Cortex of kidney (tissue), 1 donor: ENCODE measurements at places on chromosomes 1 and 21.

- DNase-seq, result no peak
Observed at GRCh38 chr1:28074892-28075511, 13.4 kb downstream of the EYA3 start.

DNA sequence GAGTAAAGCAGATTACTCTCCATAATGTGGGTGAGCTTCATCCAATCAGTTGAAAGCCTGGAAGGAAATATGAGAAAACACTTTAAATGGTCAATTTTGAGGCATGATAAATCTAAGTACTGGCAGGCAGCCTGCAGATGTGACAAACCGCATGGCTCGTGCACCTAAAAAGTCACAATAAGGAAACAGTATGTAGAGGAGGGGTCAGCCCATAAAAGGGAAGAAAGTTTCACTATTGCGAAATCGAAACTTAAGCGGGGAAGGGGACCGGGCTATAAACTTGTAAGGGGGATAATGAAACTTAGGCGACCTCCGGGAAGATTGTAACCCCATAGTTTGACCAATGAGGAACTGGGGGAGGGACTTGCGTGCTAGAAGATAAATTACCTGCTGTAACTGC lies 109.8 kb downstream of the PLPPR4 start:
- DNase-seq, result no peak

DNA sequence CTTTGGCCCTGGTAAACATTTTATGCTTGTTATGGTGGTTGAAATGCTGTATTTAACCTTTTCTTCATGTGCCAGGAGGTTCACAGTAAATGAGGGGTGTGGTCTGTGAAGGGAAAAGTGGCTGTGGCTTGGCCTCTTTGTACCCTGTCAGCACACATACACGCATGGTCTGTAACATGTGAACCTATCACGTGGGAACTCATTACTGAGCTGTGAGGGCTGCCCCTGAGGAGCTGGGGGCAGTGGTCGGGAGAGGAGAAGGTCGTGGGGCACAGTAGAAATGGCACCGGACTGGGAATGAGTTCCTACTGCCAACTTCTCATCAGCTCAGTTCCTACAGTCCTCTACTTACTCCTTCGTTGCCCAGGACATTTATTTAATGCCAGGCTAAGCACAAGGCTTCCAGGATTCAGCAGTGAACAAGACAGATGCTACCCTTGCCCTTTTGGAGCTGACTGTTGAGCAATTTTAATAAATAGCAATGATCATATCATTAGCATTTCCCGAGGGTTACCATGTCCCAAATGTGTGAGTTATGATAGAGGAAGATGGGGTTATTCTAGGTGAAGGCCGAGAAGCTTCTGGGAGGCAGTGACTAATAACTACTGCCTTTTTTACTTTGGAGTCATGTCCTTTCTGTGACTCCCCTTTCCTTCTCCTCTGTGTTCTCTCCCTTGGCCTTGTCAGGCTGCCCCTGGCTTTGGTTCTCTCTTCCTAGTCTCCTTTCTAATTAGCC lies 38.8 kb downstream of the DDR2 start:
- DNase-seq, result no peak

DNA sequence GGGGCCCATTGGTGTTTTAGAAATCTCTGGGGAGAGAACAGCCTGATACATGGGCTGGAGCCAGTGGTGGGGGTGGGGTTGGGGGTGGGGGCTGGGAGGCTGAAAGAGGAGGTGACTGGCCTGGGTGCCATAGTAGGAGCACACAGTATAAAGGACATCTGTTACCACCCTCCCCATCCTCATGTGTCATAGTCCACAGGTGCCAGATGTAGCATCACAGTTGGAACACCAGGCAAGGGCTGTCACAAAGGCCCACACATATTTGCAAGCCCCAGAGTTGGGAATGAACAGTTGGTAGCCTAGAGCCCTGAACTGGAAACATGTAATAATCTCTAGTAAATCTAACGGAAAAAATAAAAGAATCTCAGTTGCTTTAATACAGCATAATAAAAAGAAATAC lies 55.1 kb upstream of the CR2 start:
- no peak for DNase-seq

- DNase-seq, result no peak
Observed at GRCh38 chr1:200128081-200128480, 100.6 kb downstream of the NR5A2 start.

GRCh38 chr21:18138507-18138906 lies 106.1 kb upstream of the CHODL start:
- no peak for DNase-seq

DNA sequence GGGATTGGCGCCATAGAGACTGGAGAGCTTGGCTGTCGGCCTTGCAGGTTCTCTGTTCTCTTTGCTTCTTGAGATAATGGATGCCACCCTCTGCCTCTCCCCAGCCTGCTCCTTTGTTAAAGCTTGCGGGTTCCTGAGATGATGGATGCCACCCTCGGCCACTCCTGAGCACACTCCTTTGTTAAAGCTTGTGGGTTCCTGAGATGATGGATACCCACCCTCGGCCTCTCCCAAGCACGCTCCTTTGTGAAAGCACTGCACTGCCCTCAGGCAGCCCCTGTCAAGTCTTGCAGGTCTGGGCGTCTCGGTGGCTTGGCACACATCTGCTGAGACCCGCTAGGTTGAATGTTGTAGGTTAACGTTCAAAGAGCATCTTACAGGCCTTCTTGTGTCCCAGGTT lies 76.5 kb downstream of the SCCPDH start:
- no peak for DNase-seq

GRCh38 chr1:170700842-170701615 lies 37.1 kb downstream of the PRRX1 start:
- no peak for DNase-seq

GRCh38 chr1:192951691-192952460 lies 107.3 kb downstream of the UCHL5 start:
- no peak for DNase-seq

DNA sequence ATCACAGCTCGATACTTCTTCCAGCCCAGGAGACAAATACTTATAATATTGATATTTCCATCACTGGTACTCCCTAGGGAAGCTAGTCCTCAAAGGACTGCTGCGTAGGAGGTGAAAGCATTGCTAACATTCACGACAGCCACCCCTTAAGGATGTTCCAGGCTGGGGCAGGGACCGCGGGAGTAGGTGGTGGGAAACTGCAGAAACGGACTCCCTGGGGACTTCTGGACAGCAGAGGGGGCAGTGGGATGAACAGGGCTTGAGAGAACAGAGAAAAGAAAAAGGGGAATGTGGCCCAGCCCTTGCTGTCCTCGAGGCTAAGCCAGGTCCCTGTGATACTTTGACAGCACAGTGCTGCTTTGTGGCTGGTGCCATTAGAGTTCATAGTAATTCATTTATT lies 108.0 kb downstream of the HMGB4 start:
- no peak for DNase-seq

GRCh38 chr1:76314730-76315129 lies 240.2 kb downstream of the ST6GALNAC3 start:
- no peak for DNase-seq

DNA sequence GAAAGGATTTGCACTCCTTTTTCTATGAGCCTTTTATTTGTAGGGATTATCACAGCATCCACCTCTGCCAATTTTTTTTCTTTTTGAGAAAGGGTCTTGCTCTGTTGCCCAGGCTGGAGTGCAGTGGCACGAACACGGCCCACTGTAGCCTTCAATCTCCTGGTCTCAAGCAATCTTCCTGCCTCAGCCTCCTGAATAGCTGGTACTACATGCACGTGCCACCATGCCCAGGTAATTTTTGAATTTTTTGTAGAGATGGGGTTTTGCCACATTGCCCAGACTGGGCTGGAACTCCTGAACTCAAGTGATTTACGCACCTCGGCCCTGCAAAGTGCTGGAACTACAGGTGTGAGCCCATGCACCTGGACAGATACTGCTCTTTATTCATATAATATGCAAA lies 2.1 kb downstream of the SAMSN1 start:
- no peak for DNase-seq

DNA sequence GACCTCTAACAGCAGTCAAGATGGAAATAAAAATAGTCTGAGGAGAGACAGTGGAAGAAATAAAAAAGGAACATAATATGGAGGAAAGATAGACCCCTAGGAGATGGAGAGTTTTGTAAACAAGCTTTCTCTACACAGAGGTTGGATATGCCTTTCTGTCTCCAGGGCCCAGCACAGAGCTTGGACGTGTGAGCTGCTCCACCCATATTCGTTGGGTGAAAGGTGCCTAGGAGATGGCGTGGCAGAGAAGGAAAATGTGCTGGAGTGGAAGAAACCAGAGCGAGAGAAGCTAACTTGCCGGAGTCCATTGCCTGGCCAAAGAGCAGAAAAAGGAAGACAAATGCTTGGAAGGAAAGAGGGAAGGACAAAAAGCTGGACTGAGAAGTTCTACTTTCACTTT lies 78.3 kb upstream of the LMO4 start:
- DNase-seq, result no peak

GRCh38 chr1:81678779-81679178 lies 122.0 kb upstream of the ADGRL2 start:
- DNase-seq, result no peak

- no peak for DNase-seq
Observed at GRCh38 chr1:46131712-46132528, 509 bp downstream of the PIK3R3 start.

DNA sequence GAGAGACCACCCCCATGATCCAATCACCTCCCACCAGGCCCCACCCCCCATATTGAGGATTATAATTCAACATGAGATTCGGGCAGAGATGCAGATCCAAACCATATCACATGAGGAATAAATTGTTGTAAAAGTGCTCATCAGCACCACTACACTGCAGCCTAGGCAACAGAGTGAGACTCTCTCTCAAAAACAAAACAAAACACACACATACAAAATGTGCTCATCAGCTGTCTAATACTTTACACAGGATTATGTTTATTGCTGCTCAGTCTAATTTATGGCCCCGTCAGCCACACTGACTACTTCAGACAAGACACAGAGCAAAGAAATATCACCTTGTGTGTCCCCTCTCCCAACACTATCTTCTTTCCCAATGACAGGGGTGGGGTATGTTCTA lies 72.9 kb upstream of the PPM1J start:
- DNase-seq, result no peak
